Activated CD8-positive, alpha-beta memory T cell treated with anti-CD3 and anti-CD28 coated beads for 48 hours (primary cell): ENCODE measurements at places on chromosomes 4 and X.

DNA sequence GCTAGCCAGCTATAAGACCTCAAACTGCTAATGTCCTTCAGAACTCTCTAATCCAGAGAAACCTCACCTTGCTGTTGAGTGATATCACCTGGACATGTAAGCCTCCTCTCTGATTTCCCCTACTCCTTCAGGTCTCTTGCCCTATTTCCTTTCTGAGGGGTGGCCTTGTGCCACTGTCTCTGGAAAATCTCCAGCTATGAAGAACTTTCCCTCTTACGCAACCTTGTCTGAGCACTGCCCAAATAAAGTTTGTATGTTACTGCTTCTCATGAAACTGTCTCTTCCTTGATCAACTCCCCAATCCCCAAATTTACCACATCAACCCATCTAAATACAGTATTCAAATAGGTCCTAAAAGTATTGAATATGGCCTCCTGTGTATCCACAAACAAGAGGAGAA, 53.5 kb upstream of the VEGFD start:
- DNase-seq = no peak

DNA sequence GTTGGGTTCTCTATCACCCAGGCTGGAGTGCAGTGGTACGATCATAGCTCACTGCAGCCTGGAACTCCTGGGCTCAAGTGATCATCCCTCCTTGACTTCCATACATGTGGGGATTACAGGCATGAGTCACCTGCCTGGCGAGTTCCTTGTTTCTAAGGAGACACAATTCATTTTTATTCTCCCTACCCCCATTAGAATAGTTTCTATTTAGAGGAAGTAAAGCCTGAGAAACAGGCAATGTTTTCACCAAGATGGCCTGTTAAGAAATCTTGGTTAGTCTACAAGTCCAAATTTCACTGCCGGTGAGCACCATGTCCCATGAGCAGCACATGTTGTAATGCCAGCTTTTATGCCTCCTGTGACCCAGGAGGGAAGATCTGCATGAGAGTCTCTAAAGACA, 5.7 kb downstream of the CYBB start:
- no peak for DNase-seq

DNA sequence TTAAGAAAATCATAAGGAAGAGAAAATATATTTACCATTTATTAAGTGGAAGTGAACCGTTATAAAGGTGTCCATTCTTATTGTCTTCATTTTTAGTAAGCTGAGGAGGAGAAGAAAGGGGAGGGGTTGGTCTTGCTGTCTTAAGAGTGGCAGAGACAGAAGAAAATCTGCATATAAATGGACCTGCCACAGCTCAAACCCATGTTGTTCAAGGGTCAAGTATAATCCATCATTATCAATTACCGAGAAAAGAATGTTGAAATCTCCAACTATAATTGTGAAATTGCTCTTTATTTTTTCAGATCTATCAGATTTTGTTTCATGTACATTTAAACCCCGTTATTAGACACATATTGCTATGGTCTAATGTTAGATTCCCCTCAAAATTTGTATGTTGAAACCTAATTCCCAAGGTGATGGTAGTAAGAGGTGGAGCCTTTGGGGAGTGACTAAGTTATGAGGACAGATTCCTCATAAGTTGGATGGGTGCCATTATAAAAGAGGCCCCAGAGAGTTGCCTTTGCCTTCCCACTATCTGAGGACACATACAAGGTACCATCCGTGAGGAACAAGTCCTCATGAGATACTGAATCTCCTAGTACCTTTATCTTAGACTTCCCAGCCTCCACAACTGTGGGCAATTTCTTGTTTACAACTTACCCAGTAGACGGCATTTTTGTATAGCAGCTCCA, 58.5 kb upstream of the SMAD1 start:
- DNase-seq = no peak

- DNase-seq = no peak
These were observed 317.2 kb downstream of the TENM3 start for GRCh38 chr4:182560358-182560757.

- DNase-seq = no peak
These were observed 3.1 kb upstream of the OCIAD2 start for GRCh38 chr4:48909697-48910096.

GRCh38 chr4:15110120-15110571, 107.9 kb downstream of the CPEB2 start:
- DNase-seq = no peak

GRCh38 chrX:50111742-50112141, 89.1 kb downstream of the AKAP4 start:
- no peak for DNase-seq

DNA sequence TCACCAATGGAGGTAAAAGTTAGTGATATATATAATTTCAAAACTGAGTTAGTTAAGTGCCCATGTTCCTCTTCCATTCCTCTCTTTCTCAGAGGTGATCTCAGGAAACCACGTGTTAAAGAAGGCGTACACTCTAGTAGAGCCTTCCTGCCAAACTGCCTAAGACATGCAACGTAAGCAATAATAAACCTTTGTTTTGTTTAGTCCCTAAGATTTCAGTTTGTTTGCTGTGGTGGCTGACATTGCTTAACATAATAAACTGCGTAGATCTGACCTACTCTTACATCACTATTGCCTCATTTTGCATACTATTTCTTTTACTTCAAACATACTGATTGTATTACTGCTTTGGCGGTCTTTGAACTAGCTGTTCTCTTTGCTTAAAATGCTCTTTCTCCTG, 99.2 kb downstream of the JADE1 start:
- DNase-seq = no peak

GRCh38 chrX:129423191-129423590, 100.1 kb downstream of the SMARCA1 start:
- no peak for DNase-seq

DNA sequence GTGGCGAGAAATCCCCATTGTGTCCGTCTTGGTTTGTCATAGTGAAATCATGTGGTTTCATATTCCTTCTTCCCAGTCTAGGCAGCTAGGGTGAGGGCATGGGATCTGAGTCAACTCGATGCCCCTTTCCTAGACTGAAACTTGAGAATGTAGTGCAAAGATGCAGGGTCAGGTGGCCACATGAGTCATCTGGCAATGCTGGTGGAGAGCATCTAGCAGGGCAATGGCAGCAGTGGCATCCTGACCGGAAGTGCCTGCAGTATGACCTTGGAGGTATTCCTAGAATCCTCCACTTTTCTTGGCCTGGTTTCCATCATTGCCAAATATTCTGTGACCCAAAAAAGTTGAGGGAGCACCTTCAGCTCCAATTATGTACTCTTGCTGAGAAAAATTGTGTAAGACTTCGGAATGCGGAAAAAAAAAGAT, 39.1 kb upstream of the TMEM184C start:
- DNase-seq = no peak

- no peak for DNase-seq
These were observed 86.5 kb downstream of the SH3RF1 start for GRCh38 chr4:169184236-169184635.

GRCh38 chr4:148124512-148124911, 317.7 kb downstream of the NR3C2 start:
- DNase-seq = no peak

GRCh38 chr4:184972991-184973390, 45.3 kb upstream of the HELT start:
- DNase-seq = no peak

GRCh38 chr4:102692474-102692873, 68.3 kb downstream of the MANBA start:
- no peak for DNase-seq

DNA sequence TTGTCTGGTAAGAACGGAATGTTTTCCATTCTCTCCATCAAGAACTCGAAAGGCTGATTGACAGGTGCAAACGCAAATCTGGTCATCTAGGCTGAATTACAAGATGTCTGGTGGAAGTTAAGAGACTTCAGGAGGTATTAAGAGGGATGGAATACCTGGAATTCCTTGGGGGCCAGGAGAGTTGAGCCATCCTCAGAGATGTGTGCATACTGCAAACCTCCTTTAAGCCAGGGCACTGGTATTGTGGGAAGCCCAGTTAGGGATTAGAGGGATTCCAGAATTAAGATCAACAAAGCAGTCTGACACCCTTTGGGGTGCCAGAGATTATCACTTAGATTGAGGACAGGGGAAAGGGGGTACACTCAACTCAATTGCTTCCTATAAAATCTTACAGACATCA, 151.4 kb downstream of the VCX3A start:
- no peak for DNase-seq

DNA sequence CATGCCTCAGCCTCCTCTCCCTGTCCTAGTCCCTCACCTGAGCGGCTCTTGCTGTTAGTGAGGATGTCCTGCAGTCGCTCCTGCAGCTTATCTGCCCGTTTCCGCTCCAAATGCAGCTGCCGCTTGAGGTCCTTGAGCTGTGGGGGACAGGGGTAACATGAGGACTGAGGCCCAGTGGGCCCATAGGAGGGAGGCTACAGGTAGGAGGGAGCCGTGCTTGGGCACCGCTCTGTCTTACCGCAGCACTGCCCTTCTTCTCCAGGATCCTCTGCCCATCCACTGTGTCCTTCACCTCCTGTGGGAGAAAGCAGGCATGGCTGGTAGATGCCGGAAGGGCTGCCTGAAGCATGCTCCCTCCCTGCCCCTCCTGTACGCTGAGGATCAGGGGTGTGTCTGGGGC, 9.5 kb upstream of the KCND1 start:
- no peak for DNase-seq

GRCh38 chr4:138972956-138973801, 42.4 kb upstream of the NOCT start:
- DNase-seq = no peak
